Glutamatergic neuron (in vitro differentiated cells): ENCODE measurements at places on chromosomes 11 and 22. TPM values are rescaled to one million over a fixed set of nuclear protein-coding genes. Genes with fewer than 3 reads are reported as not detected.

OR4C13 gene
- total RNA-seq, result not detected

OR10A2 gene
- total RNA-seq, result not detected

KRTAP5-7 gene
- total RNA-seq, result not detected

AGBL2 gene
- 1.7 TPM for total RNA-seq

KRTAP5-2 gene
- not detected for total RNA-seq

GRIA4 gene
- 13.6 TPM for total RNA-seq

OR52E8 gene
- not detected for total RNA-seq

SCUBE2 gene
- 2.5 TPM for total RNA-seq

CARNS1 gene
- 0.07 TPM for total RNA-seq

BTBD10 gene
- total RNA-seq, result 42.6 TPM

IGLL5 gene
- not detected for total RNA-seq

OR51I1 gene
- total RNA-seq, result not detected

TSG101 gene
- total RNA-seq, result 118 TPM

RIC3 gene
- 34.4 TPM for total RNA-seq

PHOX2A gene
- total RNA-seq, result 12.0 TPM

MED19 gene
- 30.9 TPM for total RNA-seq

C11orf86 gene
- total RNA-seq, result not detected

MMP26 gene
- total RNA-seq, result not detected

STK33 gene
- 8.5 TPM for total RNA-seq

ARL2 gene
- total RNA-seq, result 68.4 TPM

PTGDR2 gene
- total RNA-seq, result 0.32 TPM

OR52I2 gene
- total RNA-seq, result 0.49 TPM

MYO18B gene
- total RNA-seq, result 0.25 TPM

CARD18 gene
- total RNA-seq, result not detected

EFCAB6 gene
- 0.96 TPM for total RNA-seq
